ENCODE measurements at places on chromosomes 5 and 9.

DNA sequence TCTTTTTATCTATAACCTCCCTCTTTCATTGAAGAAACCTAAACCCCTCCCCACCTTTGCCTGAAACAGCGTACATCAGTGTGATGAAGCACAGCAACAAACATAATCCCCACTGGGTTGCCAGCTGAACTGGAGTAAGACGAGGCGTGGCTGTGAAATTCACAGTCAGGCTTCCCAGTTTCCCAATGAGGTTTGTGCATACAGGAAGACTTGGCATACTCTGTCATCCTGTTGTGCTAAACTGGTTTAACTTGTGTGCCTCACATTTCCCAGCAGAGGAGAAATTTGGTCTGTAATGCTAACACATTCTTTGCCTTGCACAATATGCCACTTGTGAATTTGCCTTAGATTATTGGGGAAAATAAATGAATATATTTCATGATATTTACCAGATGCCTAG lies 121.5 kb downstream of the SV2C start:
- DNase-seq, result no peak

- DNase-seq, result no peak
These were observed 45.3 kb upstream of the ADAMTSL1 start for GRCh38 chr9:18428661-18429060.

DNA sequence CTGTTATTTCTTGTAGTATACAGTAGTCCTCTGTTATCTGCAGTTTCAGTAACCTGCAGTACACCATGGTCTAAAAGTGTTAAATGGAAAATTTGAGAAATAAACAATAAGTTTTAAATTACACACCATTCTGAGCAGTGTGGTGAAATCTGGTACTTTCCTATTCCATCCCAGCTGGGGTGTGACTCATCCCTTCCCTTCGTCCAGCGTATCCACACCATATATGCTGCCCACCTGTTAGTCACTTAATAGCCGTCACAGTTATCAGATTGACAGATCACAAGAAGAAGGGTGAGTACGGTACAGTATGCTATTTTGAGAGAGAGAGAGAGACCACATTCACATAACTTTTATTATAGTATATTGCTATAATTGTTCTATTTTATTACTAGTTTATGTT lies 28.9 kb downstream of the FAM151B start:
- peak; percentile 53 for DNase-seq

DNA sequence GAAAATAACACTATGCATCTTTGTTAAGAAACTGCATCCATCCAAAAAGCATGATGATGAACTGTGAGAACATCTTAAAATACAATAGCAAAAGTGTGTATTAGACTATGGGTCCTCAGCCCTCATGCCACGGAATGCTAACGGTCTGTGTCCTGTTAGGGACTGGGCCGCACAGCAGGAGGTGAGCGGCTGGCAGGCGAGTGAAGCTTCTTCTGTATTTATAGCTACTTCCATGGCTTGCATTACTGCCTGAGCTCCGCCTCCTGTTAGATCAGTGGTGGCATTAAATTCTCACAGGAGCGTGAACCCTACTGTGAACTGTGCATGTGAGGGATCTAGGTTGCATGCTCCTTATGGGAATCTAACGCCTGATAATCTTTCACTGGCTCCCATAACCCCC lies 129.8 kb downstream of the NXNL2 start:
- no peak for DNase-seq

DNA sequence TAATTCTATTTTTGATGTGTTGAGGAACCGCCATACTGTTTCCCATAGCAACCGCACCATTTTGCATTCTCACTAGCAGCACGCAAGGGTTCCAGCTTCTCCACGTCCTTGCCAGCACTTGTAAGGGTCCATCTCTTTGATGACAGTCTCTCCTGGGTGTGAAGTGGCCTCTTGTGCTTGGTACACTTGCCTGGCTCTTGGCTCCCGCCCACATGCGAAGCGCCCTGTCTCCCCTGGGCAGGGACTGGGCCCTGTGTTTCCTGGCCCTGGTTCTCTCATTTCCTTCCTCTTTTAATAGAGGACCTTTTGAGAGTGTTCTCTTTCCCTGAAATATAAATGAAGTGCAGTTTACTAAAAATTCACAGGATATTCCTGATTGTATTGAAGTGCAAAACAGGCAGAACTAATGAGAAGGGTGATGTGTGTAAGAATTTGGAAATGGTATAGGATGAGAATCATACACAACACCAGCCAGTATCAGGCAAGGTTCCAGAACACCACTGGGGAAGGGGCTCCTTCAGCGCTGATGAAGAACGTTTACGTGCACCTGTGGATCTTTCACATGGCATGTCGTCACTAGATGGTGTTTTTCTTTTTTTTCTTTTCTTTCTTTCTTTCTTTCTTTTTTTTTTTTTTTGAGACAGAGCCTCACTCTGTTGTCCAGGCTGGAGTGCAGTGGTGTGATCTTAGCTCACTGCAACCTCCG lies 73.0 kb downstream of the EHMT1 start:
- DNase-seq, result no peak

DNA sequence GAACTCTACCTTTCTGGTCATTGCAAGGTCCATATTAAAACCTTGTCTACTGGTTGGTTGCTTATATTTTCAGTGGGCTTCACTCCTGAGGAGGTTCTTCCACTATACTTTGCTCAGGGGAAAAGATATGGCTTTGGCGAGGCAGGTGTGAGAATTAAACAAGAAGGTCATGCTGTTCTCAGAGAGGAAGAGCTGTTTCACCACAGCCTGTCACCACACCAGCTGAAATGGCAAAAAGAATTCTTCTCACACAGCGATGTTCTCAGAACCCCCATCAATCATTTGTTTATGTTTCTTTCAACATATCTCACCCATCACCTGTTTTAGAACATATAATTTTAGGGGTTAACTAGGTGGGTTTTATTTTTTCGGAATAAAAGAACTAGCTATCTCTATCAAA lies 38.6 kb downstream of the CAPSL start:
- no peak for DNase-seq

DNA sequence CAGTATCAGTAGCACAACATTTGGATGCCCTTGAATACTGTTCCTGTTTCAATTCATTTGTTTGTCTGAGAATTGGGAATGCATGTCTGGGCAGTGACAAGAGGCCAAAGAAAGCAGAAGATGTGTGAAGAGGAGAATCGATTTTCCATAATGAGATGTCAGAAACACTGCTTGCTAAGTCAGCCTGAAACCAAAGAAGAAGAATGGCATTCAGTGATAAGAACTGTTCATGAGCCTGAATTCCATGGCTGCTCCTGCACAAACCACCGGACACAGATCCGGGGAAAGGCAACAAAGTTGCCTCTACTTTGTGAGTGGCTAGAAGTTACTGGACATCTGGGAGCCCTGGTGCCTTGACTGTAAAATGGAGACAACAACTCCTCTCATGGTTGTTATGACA lies 207.2 kb upstream of the RASEF start:
- no peak for DNase-seq

GRCh38 chr5:89556215-89556913 lies 673.4 kb upstream of the MEF2C start:
- DNase-seq, result peak; percentile 25

All from HTR-8/SVneo (cell line).